ACHN (cell line): ENCODE measurements at places on chromosomes 11 and 22.

- DNase-seq, result peak; percentile 60
Observed at GRCh38 chr11:33329705-33330329, 72.6 kb downstream of the HIPK3 start.

DNA sequence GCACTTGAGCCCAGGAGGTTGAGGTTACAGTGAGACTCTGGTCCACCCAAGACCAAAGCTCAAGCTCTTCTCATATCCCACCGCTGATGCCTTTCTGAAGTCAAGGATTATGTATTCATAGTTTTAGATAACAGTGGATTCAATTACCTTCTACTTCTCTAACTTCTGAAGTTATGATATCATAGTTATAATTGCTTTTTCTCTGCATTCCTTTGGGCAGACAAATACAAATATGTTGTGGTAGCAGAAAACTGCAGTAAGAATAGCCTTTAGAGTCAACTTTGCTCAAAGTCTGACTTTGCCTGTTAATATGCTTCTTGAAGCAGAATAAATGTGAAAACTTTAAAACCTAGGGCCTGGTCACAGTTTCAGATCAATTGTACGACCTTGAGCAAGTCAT is 94.4 kb downstream of the LUZP2 start:
- DNase-seq, result no peak

DNA sequence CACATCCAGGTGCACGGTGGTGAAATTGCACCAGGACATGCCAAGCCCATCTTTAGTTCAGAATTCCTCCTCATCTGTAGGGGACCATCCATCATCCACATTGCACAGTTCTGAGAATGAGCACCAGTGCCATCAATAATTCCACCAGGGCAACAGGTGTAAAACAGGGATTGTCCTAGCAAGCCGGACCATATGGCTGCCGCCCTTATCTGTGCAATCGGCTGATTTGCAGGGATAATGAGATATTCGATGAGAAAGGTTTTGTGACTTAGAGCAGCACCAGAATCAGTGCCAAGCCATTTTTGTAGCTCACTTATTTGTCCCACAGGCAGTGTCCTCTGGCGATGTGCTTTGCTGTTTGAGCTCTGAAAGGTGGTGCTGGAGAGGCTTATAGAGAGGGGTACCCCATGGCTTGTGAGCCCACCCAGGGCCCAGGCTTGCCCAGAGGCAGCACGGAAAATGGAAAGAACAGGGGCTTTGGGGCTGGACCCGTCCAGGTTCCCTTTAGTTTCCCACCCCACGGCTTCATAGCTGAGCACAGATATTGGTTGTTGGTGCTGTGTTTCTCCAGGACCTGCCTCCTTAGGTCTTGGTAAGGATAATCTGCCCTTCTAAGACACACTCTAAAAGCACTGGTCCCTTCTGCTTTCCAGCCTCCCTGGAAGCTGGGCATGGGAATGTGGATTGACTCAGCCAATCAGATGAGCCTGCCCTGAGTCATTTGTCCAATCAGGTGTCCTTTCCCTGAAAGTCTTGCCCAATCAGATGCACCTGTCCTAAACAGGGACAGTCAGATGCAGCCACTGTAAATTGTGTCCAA is 84.0 kb upstream of the SHANK2 start:
- DNase-seq, result no peak

- no peak for DNase-seq
Observed at GRCh38 chr11:17922416-17922788, 90.4 kb downstream of the SERGEF start.

GRCh38 chr11:11580012-11580411 is 41.8 kb downstream of the GALNT18 start:
- no peak for DNase-seq

DNA sequence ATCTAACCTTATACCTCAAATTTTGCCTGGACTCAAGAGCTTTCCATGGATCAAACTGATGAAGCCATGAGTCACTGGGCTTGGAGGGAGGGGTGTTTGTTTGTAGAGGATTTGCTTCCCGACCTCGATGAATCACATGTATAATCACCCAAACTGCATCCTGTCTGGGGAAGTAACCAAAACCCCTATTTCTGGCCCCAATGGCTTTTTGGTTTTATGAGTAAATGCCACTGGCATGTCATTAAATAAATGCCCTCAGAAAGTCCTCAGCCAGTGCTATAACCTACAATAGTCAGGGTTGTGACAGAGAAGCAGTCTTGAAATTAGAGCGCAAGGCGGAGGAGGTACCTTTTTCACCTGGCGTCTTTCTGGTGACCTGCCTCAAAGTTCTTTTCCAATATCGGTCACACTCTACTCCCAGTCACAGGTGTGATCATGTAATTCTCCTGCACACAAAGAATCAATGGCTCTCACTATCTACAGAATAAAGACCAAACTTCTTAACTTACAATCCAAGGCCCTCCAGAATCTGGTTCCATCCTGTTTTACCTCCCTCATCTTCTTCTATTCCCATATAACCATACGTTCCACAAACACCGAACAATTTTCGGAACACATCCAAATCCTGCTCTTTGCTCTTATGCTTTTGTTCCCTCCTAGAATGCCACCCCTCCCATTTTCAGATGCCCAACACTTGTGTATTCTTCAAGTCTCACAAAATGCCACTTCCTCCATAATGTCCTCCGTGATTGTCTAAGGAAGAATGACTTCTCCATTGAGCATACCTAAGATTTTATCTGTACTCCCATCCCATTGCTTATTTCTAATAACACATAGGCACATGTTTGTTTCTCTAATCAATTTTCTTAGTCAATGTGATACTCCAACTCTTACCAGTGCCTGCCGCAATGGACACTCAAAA is 81.3 kb upstream of the BLID start:
- DNase-seq, result peak; percentile 80

DNA sequence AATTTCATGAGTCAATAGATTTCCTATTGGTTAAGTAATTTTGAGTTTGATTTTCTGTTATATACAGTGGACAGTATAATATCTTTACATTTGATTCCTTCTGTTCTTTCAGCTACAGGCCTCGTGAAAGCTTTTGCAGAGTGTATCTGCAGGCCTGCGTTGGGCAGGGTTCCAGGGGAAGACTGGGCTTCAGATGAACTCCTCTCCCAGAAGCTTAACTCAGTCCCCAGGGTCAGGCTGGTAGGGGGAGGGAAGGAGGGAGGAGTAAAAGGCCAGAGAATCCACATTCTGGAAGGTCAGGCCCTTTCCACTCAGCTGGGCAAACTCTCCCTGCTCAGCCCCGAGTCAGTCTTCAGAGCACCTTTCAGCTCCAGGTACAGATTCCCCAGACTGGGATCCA is 100.4 kb upstream of the NECTIN1 start:
- DNase-seq, result no peak

- no peak for DNase-seq
Observed at GRCh38 chr22:44220727-44221680, 40.3 kb downstream of the PARVG start.

DNA sequence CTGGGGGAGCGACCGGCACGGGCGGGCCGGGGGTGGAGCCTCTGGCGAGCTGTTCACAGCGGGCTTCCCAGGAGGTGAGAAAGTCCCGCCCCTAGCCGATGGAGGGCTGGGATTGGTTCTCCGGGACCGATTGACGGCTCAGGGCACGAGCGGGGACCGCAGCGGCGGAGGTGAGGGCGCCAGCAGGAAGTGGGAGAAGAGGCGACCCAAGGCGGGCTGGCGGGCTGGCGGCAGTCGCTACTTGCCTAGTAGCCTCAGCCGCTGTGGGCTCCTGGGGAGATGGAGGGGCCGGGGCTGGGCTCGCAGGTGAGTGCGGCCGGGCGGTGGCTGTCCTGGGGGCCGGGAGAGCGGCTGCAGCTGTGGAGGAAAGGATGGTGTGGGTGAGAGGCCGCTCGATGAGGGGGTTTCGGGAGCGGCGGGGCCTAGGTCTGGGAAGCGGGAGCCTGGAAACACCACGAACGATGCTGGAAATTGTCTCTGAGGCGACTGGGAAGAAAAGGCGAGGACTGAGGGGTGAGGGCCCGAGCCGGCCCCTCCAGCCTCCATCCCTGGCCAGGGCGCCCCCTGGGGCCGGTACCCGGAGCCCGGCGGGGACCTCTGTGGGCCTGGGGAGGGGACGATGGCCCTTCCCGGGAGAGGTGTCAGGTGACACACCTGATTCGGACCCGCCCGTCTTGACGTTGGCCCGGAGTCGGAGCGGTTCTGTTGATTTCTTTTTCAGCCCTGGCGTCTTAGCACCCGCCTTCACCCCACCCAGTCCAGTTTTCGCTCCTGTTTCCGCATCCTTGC is at the start of gene ZDHHC13:
ZDHHC13 (plus strand) TSS at position 198 of the 789 bp plus-strand sequence; CDS start at position 280, 82 bp downstream.
- DNase-seq, result peak; percentile 88

- no peak for DNase-seq
Observed at GRCh38 chr22:26482161-26482560, 1.4 kb downstream of the HPS4 start.

GRCh38 chr22:44758344-44758973 is 6.1 kb downstream of the ARHGAP8 start:
- peak; percentile 43 for DNase-seq

GRCh38 chr11:30468881-30469280 is 117.3 kb downstream of the MPPED2 start:
- DNase-seq, result no peak
